ENCODE measurements at places on chromosomes 3 and 15. TPM values are rescaled to one million over a fixed set of nuclear protein-coding genes. Genes with fewer than 3 reads are reported as not detected.

The HTD2 gene
- 4.9 TPM for total RNA-seq

The PRR23E gene
- total RNA-seq = not detected

The PRR23C gene
- not detected for total RNA-seq

The XCR1 gene
- not detected for total RNA-seq

Data from body of pancreas (tissue), 4 donors.